Suppressor macrophage treated with lipopolysaccharide for 1 hour (primary cell): ENCODE measurements at places on chromosomes 3 and 15.

- no peak for DNase-seq
These were observed 359.5 kb upstream of the CBLB start for GRCh38 chr3:106228271-106228670.

DNA sequence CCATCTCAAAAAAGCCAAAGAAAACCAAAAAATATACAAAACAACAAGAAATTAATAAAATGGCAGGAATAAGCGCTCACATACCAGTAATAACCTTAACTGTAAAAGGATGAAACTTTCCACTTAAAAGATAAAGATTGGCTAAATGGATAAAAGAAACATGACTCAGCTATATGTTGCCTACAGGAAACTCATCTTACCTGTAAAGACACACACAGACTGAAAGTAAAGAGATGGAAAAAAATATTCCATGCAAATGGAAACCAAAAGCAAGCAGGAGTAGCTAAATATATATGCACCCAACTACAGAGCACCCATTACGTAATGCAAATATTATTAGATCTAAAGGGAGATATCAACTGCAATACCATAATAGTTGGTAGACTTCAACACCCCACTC is 49.7 kb downstream of the ADAM10 start:
- no peak for DNase-seq

DNA sequence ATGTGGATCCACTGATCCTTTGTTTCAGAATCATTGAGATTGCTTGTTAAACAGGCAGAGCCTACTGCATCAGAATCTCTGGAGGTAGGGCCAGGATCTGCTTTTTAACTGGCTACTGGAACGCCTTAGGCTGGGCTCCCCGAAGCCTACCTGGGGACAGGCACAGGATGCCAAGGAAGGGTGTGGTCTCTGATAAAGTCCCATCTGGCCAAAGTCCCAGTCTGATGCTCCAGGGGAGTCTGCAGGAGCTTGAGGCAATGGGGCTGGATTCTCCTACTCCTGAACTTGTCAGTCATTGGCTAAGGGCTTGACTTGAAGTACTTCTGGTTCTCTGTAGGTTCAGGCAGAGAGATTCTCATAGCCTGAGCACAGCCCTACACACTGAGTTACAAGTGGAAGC is 22.4 kb upstream of the CCK start:
- no peak for DNase-seq

DNA sequence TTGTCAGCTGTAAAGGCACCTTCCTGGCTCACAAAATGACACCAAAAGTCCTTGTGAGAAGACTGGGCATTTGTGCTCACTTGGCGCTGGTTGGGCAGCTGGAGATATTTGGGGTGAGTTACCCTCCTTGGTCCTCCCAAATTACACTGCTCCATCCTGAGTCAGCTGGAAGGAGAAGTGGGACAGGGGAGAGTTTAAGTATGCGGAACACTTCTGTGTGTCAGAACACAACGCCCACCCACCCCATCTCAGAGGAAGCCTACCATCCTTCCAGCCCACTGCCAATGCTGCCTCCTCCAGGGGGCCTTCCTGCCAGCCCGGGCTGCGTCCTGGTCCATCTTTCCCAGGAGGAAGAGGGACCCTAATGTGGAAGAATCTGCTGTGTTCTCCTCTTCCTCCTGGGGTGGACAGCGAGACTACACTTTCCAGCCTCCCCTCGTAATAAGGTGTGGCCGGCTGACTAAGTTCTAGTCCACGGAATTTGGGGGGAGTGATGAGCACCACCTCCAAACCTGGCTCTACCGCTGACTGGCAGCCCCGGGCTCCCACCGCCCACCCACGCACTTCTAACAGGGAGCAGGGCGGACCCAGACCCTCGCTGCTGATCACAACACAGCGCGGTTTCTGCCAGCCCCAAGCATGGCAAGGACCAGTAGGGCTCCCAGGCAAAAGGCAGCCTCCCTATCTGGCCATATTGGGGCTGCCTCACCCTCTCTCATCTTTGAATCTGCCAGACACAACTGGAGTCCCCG is 265.0 kb downstream of the XXYLT1 start:
- DNase-seq = peak; percentile 17

GRCh38 chr15:49712162-49712561 is 91.3 kb downstream of the DTWD1 start:
- no peak for DNase-seq

- no peak for DNase-seq
These were observed 334.5 kb downstream of the EPHA6 start for GRCh38 chr3:97148931-97149330.

GRCh38 chr15:26504009-26504408 is 268.9 kb downstream of the GABRB3 start:
- no peak for DNase-seq

DNA sequence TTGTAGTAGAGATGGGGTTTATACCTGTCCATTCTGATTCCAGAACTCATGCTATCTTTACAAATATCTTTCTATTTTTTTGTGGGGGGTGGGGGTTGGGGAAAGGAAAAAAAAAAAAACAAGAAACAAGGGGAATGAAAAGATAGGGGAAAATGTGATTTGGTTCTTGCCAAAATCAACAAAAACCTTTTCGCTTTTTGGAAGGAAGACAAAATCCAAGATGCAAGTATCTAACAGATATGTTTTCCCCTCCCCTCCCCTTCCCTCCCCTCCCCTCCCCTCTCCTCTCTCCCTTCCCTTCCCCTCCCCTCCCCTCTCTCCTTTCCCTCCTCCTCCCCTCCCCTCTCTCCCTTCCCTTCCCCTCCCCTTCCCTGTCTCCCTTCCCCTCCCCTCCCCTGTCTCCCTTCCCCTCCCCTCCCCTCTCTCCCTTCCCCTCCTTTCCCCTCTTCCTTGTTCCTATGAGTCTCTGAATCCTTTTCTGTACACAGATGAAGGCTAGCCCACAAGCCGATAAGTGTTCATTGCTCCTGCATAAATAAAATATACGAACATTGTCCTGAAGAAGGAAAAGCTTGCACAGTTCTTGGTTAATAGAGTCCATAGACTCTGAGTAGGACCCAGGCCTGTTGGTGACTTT is 551.9 kb downstream of the EDEM1 start:
- DNase-seq = no peak

DNA sequence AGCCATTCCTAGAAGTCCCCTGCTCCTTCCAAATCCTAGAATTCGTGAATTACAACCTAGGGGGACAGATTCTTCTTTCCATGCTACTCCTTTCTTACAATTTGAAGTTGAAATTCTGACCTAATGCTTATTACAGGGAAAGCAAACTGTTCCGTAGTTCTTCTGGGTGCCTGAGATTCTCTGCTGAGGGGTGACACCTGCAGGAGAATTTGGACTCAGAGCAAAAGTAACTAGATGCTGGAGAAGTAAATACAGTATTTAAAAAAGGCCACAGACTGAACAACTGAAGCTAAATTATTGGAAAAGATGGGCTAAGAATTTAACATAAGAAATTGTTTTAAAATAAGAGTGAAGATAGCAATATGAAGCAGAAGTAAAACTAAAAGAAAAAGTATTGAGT is 37.9 kb downstream of the ACAD9 start:
- DNase-seq = no peak

DNA sequence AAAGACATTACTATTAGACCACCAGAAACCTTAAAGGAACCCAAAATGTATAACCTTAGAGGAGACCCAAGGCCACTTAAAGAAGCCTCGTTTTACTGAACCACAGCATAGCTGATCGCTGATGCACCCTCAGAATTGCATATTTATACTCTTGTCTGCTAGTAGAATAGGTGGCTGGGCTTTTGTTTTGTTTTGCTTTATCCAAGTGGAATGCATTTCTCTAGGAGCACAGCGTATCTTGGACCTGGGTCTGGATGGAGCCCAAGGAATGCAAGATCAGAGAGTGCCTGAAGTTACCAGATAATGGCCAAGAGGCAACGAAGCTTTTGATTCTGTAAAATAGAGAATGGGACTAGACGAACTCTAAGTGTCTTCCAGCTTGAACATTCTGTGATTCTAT is 129.2 kb upstream of the COL8A1 start:
- no peak for DNase-seq

- no peak for DNase-seq
These were observed 45.5 kb downstream of the RASGRF1 start for GRCh38 chr15:79045041-79045440.

DNA sequence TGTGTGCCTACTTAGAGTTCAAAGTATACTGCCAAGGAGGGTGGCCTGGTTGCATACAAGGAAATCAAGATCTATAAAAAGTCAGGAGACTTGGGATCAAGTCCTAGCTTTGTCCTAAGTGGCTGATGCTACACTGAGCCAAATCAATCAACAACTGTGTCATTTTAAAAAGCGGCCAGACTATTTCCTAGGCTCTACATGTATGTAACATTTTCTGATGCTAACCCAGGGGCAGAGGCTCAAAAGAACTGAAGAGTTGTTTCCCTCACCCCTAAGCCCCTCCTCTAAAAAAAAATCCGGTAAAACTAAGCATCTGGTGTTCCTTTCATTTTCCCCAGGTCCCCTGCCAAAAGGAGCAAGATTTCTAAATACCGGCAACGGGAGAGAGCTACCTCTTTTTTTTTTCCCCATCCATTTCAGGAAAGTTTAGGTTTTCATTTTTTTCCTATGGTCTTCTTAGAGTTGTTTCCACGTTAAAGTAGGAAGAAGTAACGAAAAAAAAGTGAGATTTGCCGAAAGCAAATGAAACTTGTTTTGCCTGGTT is 18.8 kb upstream of the CHD2 start:
- DNase-seq = no peak

DNA sequence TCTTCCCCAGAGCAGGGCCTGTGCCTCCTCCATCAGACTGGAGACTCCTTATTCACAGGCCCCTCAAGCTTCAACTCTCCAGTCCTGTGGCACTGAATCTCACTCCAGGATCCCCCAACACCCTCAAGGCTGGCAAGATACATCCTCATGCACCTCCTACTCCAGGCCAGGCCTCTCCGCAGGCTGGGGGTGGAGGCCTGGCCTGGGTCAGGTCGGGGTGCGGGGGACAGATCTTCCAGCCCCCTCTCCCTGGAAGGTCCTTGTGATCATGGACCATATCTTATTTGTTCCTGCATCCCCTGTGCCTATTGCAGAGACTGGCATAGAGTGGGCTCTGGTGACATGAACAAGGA is 147.3 kb downstream of the SMAD6 start:
- no peak for DNase-seq

DNA sequence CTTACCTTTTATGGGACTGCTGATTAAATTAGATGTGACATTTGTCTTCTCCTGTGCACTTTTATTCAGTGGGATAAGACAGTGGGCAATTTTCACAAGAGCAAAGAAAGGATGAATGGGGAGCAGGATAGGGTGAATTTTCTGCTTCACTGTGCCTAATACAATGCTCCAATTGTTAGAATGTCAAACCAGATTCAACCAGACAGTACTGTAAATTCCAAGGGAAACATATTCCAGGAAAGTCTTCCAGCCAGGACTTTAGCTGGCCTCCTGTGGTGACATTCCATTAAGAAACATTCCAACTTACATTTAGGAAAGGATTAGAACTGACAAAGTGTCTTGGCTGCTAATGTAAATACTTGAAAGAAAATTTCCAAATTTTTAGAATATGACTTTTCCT is 100.1 kb upstream of the PROK2 start:
- no peak for DNase-seq

GRCh38 chr3:62131620-62132019 is 241.7 kb downstream of the FEZF2 start:
- no peak for DNase-seq

DNA sequence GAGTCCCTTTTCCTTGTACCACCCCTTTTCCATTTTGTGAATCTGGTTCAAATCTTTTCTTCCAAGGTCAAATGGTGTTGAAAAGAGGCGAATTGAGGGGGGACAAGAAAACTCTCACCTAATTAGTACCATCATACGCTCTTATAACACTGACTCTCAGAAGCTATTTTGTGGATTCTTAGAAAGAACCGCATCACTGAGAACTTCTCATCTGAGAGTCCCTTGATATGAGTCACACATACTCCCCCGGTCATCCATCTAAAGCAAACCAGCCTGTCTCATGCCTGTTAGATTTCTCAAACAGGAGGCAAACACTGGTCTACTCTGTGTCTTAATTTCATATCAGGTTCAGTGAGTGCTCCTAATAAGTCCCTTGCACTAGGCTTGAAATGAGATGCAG is 76.5 kb upstream of the SPRED1 start:
- DNase-seq = peak; percentile 74

DNA sequence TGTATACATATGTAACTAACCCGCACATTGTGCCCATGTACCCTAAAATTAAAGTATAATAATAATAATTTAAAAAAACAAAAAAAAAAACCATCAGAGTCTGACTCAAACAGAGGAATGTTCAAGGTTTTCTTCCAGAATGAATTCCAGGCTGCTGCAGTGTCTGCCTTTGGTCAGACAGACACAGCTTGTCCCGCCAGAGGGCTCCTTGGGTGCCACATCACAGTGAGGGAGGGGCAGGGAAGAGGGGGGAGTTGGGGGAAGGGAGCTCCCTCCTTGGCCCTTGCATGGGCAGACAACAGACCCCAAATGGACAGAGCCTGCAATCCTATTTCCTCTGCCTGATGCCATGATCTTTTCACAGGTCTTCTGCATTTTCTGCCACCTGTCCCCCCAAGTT is 36.5 kb downstream of the ITGB5 start:
- DNase-seq = no peak

DNA sequence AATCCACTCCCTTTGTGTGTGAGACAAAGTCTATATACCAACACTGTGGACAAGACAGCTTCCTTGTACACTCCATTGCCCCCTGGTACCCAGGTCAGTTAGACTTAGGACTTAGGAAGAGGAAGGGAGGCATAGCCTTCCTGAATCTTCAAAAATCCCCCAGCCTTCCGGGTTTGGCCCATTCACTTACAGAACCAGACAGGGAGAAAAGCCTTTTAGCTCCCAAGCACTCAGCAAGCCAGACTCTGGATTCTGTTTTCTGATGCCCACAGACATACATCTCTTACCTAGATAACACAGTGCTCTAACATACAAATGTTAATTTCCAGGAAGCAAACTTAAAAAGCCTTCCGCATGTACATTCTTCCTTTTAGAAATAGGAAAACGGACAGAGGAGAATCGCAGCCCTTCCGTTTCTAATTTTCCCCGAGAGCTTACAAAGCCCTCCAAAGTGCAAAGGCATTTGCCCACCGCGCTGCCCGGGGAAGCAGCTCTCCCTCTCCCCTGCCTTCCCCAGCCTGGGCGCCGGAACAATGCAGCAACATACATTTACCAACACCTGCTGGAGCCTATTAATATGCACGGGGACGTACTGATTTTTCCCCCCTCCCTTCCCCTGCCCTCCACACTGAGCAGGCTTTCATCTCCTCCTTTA is 442.0 kb downstream of the MAGI1 start:
- no peak for DNase-seq

DNA sequence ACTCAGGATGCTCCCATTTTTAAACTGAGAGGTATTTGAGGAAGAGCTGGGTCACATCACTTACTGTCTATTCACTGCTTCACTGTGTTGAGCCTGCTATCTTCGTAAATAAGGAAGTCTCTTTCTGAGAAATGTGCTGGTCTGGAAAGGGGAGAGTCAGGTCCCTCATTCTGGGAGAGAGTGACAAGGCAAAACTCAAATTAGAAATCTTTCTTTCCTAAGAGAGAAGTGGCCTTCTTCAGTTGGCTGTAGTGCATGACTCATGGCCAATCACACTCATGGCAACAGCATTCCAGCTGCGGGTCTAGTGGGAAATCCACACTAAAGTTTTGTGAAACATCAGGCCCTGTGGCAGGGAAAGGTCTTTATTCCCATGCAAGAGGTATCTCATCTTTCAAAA is 11.5 kb upstream of the TIMP4 start:
- peak; percentile 90 for DNase-seq

- no peak for DNase-seq
These were observed 104.6 kb upstream of the SELENOK start for GRCh38 chr3:53996141-53996874.
